ENCODE measurements at places on chromosomes 12 and 14.

DNA sequence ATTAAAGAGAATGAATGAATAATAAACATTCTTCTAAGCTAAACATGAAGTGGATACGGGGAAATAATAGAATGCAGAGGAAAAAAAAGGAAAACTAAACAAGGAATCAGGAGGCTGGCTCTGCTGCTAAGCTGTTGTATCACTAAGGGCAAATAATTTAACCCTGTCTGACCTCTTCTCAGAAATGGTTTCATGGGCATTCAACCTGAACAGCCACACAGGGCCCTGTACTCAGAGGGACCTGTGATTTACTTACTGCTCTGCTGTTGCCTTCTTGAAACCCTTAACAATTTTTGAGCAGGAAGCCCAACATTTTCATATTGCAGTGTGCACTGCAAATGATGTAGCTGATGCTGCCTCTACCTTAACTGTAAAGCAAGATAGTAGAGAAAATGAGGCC lies 14.2 kb upstream of the PLEKHA5 start:
- DNase-seq, result no peak

GRCh38 chr12:31018790-31019505 lies 54.7 kb upstream of the DDX11 start:
- no peak for DNase-seq

GRCh38 chr14:87334997-87335685 lies 657.8 kb downstream of the GALC start:
- DNase-seq, result no peak

GRCh38 chr12:123102366-123102765 lies 48.5 kb downstream of the PITPNM2 start:
- DNase-seq, result no peak

DNA sequence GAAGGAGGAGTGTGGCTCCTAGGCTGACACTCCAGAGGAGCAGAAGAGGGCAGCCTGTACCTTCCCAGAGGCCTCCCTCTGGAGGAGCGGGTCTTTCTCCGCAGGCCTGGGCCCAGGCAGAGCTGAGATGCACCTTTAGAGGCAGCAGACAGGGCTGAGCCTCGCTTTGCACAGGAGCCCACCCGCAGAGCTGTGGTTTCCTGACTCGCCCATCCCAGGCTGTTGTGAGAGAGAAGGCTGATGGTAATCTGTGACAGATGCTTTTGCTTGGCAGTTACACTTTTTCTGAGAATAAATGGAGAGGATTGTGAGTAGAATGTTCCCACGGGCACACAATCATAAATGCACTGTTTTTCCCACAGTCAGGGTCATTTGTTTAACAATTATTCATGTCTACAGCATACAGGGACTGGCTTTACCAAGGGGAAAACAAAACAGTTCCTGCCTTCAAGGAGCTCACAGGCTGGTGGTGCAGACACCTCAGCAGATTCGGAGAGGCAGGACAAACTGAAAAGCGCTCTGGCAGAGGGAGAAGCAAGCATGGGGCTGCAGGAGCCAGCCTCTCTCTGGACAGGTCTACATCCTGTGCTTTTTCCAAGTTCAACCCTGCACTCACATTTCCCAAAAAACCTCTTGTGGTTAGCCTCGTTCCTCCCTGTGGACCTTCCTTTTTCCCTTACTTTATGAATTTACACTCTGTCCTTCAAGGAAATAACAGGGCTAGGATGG lies 13.9 kb downstream of the EVL start:
- DNase-seq, result no peak

GRCh38 chr12:39368096-39368495 lies 74.8 kb downstream of the KIF21A start:
- no peak for DNase-seq

DNA sequence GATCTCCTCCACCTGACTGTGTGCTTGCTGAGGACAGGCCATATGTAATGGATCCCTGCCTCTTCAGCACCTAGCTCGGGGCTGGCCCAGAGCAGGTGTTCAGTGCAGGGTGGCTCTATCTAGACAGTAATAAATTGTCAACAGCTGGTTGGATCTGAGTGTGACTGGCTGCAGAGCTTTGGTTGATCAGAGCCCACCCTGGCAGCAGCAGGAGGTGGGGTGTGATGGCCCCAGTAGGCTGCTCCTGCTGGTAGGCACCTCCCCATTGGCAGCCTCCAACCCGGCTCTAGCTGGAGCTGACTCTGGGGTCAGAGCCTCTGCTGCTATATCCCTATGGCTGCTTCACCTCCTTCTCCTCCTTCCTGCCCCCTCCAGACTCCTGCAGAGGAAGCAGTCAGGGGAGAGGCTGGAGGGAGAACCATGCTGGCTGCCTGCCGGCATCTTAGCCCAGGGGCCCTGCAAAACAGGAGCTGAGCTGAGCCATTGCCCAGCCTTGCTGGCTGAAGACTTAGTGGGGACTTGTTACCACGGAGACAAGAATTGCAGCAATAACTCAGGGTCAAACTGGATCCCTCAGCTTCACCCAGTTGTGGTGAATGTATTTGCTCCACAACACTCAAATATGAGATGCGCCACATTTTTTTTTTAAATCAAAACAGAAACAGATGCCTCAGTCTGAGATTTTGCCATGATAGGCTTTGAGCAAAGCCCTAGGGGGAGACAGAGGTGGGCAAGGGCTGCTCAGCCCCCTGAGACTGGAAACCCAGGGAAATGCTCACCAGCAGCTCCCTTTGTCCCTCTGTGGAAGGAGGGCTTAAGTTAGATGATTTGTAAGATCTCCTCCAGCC lies 22.2 kb downstream of the TMEM63C start:
- no peak for DNase-seq

DNA sequence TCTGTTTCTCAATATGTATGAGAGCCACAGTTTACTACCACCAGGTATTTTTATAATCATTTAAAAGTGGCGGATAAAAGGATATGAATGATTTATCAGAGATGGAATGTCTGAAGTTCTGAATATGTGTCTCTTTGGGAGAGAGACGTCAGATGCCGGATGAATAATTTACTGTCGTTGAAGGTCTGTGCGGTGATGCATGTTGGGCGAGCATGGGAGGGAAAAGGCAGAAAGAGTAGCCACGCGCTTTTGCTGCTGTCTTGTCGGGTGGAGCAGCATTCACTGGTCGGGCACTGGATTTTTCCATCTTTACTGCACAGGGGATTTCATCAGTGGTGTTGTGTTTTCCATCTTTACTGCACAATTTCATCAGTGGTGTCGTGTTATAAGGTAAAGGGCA lies 65.6 kb downstream of the SYNE2 start:
- DNase-seq, result no peak

DNA sequence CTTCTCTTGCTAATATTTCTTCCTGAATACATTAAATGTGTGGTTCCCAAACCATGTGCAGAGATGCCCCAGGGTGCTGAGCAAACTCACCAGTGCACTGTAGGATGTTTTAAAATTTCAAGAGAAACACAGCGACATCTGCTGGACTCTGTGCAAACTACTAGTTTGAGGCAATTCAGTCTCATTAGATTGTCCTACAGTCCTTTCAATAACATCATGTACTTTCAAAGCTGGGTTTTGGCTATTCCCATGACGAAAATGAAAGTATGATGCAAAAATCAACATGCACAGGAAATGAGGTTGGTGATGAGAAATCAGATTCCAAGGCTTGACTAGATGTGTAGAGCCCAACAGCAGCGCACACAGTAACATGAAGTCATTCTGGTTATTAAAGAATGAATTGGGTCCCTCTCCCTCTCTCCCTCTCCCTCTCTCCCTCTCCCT lies 66.3 kb downstream of the CLIP1 start:
- peak; percentile 37 for DNase-seq

DNA sequence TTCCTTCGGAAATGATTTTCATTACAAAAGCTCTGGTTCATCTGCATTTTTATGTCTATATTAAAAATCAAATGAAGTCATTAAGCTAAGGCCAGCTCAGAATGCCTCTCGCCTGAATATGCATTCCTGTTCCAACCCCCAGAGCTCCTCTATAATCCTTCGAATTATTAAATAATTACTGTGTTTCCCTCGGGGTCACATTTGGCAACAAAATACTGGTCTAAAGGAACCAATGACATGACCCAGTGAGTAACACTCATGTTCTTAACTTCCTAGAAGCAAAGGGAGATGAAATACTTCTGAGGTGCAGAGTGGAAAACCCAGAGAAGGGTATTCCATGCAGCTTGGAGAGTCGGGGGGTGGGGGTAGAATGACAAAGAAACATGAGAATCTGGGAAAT lies 68.3 kb downstream of the FOXN3 start:
- DNase-seq, result no peak

DNA sequence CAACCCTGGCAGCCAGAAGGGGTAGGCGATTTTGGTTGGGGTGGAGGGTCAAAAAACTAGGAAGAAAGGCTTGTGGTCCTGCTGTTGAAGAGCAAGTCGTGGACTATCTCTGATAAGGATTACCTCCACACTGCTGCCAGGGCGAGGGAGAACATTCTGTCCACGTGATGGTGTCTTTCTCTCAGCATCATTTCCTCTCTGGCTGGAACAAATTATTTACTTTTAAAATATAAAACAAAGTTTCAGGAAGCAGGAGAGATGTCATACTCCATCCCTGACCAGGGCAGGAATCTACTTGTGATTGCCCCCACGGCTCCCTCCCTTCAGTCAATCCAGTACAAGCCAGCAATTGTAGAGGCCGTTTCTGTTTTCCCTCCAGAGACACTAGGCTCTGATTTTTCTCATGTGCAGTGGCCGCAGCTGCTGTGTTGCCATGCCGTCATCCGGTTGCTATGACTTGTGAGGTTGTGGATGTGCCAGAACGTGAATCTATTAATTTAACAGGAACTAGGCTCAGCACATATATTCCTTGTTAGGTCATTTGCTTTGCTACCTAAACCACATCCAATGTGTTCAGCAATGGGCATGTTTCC lies 61.5 kb upstream of the PTGR2 start:
- peak; percentile 84 for DNase-seq

GRCh38 chr12:96985515-96986362 lies 78.7 kb downstream of the NEDD1 start:
- DNase-seq, result no peak

GRCh38 chr12:72105849-72106248 lies 166.3 kb upstream of the TRHDE start:
- no peak for DNase-seq

DNA sequence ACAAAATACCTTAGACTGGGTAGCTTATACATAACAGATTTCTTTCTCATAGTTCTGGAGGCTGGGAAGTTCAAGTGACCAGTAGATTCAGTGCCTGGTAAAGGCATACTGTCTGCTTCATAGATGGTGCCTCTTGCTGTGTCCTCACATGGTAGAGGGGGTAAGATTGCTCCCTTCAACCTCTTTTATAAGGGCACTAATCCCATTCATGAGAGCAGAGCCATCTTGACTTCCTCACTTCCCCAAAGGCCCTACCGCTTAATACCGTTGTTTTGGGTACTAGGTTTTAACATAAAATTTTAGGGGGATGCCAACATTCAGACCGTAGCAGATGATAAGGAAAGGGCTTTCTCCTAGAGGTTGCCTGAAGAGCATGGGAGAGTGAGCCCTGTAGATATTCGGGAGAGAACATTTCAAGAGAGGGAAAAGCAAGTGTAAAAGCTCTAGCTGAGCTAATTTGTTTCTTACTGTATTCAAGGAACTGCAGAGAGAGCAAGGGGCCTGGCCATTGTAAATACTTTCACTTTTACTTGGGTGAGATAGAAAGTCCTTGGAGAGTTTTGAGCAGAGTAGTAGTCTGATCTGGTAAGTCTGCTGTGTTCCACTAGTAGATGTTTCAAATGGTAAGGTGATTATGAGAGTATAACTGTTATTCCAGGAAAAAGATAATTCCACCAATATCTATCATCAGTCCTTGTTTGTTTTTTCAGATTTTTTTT lies 27.3 kb downstream of the FRS2 start:
- no peak for DNase-seq

- DNase-seq, result no peak
These were observed 529 bp downstream of the RPLP0 start for GRCh38 chr12:120200364-120200800.

DNA sequence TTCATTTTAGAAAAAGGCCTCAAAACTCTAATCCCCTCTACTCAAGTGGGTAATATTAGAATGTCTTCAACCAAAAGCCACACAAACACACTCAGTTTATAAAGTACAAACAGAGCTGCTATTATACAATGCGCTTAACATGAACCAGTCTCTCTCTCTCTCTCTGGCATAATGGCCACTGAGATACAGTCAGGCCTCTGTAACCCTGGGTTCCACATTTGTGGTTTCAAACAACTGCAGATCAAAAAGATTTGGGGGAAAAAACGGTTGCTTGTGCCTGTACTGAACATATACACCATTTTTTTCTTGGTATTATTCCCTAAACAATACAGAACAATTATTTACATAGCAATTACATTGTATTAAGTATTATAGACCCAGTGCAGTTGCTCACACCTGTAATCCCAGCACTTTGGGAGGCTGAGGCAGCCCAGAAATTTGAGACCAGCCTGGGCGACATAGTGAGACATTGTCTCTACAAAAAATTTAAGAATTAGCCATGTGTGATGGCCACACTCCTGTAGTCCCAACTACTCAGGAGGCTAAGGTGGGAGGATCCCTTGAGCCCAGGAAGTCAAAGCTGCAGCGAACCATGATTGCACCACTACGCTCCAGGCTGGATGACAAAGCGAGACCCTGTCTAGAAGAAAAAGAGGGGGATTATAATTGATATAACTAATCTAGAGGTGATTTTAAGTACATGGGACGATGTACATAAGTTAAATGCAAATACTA lies 5.6 kb downstream of the SLC11A2 start:
- no peak for DNase-seq

- no peak for DNase-seq
These were observed 437 bp downstream of the ERO1A start for GRCh38 chr14:52694761-52695480.

GRCh38 chr14:22566845-22567244 lies 22.2 kb downstream of the DAD1 start:
- no peak for DNase-seq

- no peak for DNase-seq
These were observed 936.0 kb downstream of the DIO2 start for GRCh38 chr14:79275292-79275655.

DNA sequence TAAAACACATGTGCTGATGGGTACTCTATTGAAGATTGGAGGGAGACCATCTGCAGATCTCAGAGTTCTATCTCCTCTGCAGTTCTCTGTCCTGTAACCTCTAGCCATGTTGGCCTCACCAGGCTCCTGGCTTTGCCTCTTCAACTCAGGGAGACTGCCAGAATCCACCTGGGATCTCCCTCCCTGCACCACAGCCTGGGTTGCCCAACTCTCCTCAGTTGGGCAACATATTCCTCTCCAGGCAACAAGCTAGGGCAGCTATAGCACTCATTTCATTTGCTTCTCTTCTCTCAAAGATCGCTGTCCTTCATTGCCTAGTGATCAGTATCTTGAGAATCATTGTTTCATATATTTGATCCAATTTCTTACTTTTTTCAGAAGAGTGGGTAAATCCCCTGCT lies 28.8 kb downstream of the CKAP4 start:
- DNase-seq, result no peak

- DNase-seq, result peak; percentile 33
These were observed at the start of gene BCL7A for GRCh38 chr12:122021822-122022392. Gene BCL7A (plus strand): TSS chr12:122021884. CDS start chr12:122022092, 208 bp downstream.

All from AG04450 (cell line).